Activated naive CD4-positive, alpha-beta T cell treated with anti-CD3 and anti-CD28 coated beads for 36 hours (primary cell): ENCODE measurements at places on chromosomes 5 and 9. TPM values are rescaled to one million over a fixed set of nuclear protein-coding genes. Genes with fewer than 3 reads are reported as not detected.

DNA sequence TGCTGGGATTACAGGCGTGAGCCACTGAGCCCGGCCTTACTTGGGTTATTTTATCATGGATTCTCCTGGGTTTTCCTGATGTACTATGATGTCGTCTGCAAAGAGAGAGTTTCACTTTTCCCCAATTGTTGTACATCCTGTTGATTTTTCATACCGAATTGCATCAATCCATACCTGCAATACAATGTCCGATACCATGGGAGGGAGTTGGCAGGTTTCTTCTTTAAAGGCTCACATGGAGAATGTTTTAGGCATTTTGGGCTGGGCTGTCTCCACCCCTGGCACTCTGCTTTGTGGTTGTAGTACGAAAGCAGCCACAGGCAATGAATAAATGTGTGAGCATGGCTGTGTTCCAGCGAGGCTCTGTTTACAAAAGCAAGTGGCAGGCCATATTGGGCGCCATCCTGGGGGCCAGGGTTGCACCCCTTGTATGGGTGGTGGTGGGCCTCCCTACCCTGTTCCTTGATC, 35.1 kb upstream of the EXOC3 start:
- no peak for DNase-seq
- no peak overlapping the region for H3K4me3 ChIP-seq
- H3K4me1 ChIP-seq = peaks cover 12% of the 10 kb centered on the region

DNA sequence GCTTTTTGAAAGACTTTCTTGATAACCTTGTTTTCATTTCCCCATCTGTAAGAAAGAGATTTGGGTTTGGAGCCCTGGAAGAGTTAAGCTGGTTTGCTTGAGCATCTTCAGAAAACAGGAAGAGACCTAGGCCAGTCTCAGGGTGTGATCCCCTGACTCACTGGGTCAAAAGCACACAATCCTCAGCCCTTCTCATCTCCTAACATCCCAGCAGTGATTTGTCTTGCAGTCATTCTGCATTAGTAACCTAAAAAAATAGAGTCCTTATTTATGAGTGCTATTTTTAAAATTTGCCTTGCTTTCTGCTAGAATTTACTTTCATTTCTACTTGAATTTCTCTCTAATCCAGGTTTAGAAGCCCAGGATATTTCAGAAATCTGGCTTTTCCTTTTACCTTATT, 16.4 kb upstream of the ARSB start:
- no peaks in the 10 kb centered on the region for H3K36me3 ChIP-seq
- DNase-seq = no peak
- peaks cover 11% of the 10 kb centered on the region for H3K27me3 ChIP-seq
- no peak overlapping the region for H3K4me3 ChIP-seq

- H3K27me3 ChIP-seq = peaks cover 9% of the 10 kb centered on the region
- H3K4me1 ChIP-seq = peaks cover 4% of the 10 kb centered on the region
- DNase-seq = no peak
- H3K36me3 ChIP-seq = no peaks in the 10 kb centered on the region
- H3K4me3 ChIP-seq = no peak overlapping the region
- H3K27ac ChIP-seq = no peak overlapping the region
These were observed 8.2 kb upstream of the AGPAT2 start for GRCh38 chr9:136695435-136695895.

DNA sequence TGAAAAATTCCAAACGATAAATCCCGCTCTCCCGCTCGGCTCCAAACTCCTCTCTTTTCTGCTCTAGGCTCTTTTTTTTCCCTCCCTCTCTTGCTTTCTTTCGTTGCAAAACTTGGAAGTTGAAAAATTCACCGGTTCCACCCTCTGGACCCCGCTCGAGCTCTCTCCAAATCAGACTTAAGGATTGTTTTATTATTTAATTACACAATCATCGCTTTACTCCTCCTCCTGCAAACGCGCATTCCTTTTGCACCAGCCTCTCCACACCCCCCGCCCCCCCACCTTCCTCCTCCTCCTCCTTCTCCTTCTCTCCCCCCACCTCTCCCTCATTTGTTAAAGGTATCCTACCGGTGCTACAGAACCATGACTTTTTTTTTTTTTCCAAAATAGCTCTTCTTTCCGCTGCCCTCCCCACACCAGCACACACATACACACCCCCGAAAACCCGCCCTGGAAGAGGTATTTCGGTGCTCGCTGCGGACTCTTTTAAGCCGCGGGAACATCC, 535 bp upstream of the NFIB start:
- peaks cover 53% of the 10 kb centered on the region for H3K27me3 ChIP-seq
- DNase-seq = no peak
- peak overlapping the region; percentile 72 for H3K4me3 ChIP-seq
- H3K36me3 ChIP-seq = peaks cover 1% of the 10 kb centered on the region
- no peak overlapping the region for H3K27ac ChIP-seq

DNA sequence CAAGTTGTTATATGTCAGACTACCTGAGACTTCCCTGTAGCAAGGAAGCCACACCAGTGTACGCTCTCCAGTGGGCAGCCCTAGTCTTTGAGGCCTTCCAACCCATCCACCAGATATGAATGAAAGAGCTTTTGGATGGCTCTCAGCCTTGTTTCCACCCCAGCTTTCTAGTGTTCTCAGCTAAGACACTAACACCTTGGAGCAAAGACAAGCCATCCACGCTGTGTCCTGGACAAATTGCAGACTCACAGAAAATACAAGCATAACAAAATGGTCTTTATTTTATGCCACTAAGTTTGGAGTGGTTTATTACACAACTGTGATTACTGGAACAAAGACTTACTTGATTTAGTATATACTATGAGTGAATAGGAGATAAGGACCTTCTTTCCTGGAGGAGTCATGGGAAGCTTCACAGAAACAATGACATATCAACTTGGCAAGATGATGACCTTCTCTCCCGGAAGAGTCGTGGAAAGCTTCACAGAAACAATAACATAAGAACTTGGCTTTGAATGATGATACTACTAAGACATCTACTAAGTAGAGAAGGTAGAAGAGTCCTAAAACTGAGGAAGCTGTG, 134.0 kb upstream of the VCAN start:
- no peak overlapping the region for H3K27ac ChIP-seq
- no peak for DNase-seq
- no peaks in the 10 kb centered on the region for H3K27me3 ChIP-seq
- no peak overlapping the region for H3K4me3 ChIP-seq

DNA sequence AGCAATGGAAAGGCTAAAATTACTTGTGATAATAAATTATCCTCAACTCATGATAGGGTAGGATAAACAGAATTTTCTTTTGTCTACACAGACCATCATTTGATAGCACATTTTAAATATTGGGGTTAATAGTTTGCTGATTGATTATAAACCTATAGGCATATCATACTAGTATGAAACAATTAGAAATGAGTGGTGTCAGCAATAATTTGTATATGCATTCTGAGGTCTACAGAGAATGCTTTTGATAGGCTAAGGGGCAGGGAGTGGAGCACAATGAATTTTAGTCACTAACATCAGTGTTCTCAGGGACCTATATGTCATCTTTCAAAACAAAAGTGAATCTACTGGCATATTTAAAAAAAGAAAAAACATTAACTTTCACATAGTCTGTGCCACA, 27.8 kb upstream of the NADK2 start:
- DNase-seq = no peak
- no peaks in the 10 kb centered on the region for H3K36me3 ChIP-seq
- no peaks in the 10 kb centered on the region for H3K4me1 ChIP-seq
- no peak overlapping the region for H3K4me3 ChIP-seq

- no peak overlapping the region for H3K27ac ChIP-seq
- peaks cover 42% of the 10 kb centered on the region for H3K4me1 ChIP-seq
- H3K4me3 ChIP-seq = no peak overlapping the region
- peaks cover 31% of the 10 kb centered on the region for H3K36me3 ChIP-seq
- H3K27me3 ChIP-seq = no peaks in the 10 kb centered on the region
These were observed 65.2 kb downstream of the ERAP1 start for GRCh38 chr5:96742538-96742937.

DNA sequence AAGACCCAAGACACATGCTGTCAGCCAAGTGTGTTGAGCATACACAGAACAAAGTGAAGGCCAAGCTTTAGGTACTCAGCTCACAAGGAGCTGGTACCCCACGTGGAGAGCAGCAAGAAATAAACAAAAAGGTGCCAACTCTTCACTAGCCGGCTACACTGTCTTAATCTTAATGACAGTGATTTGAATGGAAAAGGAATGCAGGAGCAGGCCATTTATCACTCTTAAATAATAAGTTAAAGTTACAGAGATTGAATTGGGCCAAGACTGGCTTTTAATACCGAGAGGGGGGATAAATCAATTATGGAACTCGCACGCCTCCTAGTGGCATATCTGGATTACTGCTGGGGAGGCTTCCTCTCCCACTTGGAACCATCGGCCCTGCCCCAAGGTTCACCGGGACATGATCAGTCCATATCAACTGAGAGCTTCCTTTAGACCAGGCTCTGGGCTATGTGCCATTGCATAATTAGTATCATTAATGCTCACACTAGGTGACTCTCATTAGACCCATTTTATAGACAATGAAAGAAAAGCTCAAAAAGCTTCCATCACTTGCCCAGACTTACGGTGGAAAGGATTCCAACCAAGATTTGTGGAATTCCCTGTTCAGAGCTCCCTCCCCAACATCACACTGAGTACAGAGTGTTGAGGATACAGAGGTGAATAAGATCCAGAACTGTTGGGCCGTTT, 94.0 kb downstream of the ACTL7B start:
- DNase-seq = peak; percentile 58
- peaks cover 2% of the 10 kb centered on the region for H3K4me1 ChIP-seq
- H3K4me3 ChIP-seq = no peak overlapping the region
- no peaks in the 10 kb centered on the region for H3K36me3 ChIP-seq
- H3K27me3 ChIP-seq = peaks cover 5% of the 10 kb centered on the region
- no peak overlapping the region for H3K27ac ChIP-seq

DNA sequence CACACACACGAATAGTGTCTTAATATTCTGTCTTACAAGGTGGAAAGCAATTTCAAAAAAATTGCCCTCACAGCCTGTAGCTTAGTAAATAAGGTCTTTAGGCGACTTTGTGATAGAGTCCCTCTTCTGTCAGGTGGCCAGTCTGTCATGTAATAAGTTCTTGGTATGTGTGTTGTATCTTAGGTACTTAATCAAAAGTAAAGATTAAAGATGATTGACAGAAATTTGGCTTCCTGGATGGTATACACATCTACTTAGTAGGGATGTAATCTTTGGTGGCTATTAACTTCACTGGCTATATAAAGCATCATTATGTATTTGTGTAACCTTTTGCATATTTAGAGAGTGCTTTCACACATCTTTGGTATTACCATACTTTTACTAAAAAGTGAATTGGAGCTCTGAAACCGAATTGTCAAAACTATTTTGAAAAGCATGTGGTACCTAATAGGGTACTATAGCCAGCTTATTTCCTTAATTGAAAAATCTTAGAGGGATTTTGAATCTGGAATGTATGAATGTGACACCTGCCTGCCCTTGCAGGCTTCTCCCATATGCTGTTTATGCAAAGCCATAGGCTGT, 3.4 kb downstream of the G3BP1 start:
- peaks cover 65% of the 10 kb centered on the region for H3K4me1 ChIP-seq
- no peak overlapping the region for H3K27ac ChIP-seq
- no peak for DNase-seq
- no peaks in the 10 kb centered on the region for H3K27me3 ChIP-seq
- peaks cover 43% of the 10 kb centered on the region for H3K36me3 ChIP-seq

GRCh38 chr9:93260263-93261066, 76.5 kb downstream of the WNK2 start:
- H3K27ac ChIP-seq = no peak overlapping the region
- H3K36me3 ChIP-seq = no peaks in the 10 kb centered on the region
- DNase-seq = no peak
- no peak overlapping the region for H3K4me3 ChIP-seq

GRCh38 chr5:62795926-62796325, 217.3 kb downstream of the LRRC70 start:
- H3K27me3 ChIP-seq = peaks cover 1% of the 10 kb centered on the region
- peaks cover 2% of the 10 kb centered on the region for H3K36me3 ChIP-seq
- DNase-seq = no peak
- no peak overlapping the region for H3K4me3 ChIP-seq

Gene TRPM3
- total RNA-seq = not detected

GRCh38 chr5:108523360-108523759, 141.5 kb upstream of the FBXL17 start:
- no peaks in the 10 kb centered on the region for H3K4me1 ChIP-seq
- H3K4me3 ChIP-seq = no peak overlapping the region
- no peaks in the 10 kb centered on the region for H3K27me3 ChIP-seq
- no peak overlapping the region for H3K27ac ChIP-seq

Gene KCNT1
- total RNA-seq = not detected

Gene NPM1
- total RNA-seq = 3,467 TPM

DNA sequence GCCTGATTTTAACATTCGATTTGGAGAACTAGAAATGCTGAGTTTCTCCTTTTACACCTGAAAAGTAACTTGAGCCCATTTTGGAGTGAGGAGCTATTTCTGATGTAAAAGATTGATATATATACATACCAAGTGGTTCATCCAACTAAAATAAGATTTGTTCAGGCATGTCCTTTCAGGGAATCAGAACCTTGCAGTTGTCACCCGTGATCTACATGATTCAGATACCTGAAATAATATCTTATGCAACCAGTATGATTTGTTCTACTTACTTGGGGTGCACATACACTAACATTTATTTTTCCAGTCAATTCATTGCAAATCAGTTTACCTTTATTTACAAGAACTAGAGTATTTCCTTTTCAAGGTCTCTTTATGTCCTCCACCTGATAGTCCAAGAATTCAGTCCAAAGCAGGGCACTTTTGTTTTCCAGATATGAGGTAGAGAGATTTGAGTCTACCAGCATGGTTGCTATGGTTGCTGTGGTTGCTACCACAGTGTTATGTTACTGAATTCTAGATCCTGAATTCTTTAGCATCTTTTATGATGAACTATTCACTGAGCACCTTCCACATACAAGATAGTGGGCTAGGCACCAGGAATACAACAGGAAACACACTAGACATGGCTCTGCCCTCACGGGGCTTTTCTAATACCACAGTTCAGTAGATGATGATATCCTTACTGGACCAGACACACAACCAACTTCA, 49.3 kb downstream of the CCL28 start:
- H3K4me1 ChIP-seq = no peaks in the 10 kb centered on the region
- no peaks in the 10 kb centered on the region for H3K27me3 ChIP-seq
- H3K4me3 ChIP-seq = no peak overlapping the region
- DNase-seq = no peak
- H3K36me3 ChIP-seq = peaks cover 11% of the 10 kb centered on the region

Gene ST8SIA4
- total RNA-seq = 11.2 TPM

Gene LRRC14B
- not detected for total RNA-seq

Gene NDOR1
- total RNA-seq = 25.3 TPM

- no peaks in the 10 kb centered on the region for H3K4me1 ChIP-seq
- H3K27me3 ChIP-seq = no peaks in the 10 kb centered on the region
- no peak overlapping the region for H3K27ac ChIP-seq
- no peaks in the 10 kb centered on the region for H3K36me3 ChIP-seq
- no peak overlapping the region for H3K4me3 ChIP-seq
These were observed 806.0 kb upstream of the ZNF608 start for GRCh38 chr5:125552486-125552885.
